KBM-7 (cell line): ENCODE measurements at places on chromosomes 6 and 20.

- no peak for DNase-seq
Measured at GRCh38 chr20:40633123-40633850, 55.7 kb downstream of the MAFB start.

- peak; percentile 47 for DNase-seq
Measured at GRCh38 chr6:149147938-149148718, 169.4 kb upstream of the TAB2 start.

DNA sequence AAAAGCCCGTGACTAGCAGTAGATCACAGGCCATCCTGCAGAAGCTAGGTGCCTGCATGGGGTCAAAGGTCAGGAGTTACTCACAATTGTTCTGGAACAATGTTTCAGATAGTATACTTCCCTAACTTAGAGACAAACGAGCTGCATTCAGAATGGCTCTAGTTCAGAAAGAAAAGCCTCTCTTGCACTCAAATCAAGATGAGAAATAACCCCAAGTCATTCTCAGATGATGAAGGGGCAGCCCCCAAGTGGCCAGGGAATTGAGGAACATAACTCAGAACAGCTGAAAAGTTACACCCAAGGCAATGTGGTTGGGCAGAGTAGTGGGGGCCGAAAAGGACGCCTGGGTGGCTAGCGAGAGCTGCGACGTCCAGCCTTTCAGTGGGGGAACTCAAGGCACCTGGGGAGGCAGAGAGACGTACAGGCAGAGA, 27.8 kb downstream of the FYN start:
- no peak for DNase-seq

DNA sequence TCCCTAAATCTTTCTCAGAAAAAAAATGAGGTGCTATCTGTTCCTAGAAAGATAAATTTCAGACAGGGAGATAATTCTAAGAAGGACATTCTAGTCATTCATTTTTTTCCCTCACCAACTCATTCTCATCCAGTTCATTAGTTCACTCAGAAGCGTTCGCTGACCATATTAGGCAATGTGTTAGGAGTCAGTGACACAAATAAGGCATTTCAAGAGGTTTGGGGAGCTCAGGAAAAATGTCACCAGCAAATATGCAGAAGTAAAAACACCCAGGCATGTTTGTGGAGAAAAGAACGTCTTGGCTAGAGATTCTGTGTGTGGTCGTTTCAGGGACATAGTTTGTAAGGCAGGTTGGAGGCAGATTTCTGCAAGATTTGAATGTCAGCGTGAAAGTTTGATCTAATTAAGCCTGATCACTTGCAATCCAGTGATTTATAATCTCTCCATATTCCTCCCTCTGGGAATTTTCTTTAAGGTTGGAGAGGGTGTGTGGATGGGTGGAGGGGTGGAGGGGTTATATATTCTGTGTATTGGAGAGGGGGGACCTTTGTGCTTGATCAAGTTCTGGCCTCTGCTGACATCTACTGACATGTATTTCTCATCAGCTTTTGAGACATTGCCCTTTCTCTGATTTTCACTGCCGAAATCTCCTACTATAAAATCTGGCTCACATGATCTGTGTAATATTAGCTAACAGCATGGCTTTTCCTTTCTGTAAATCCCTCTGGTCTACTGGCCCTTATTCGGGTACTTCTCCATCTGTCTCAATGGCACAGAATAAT, 3.6 kb downstream of the MYCT1 start:
- DNase-seq, result no peak

GRCh38 chr6:17890309-17890708, 97.1 kb downstream of the KIF13A start:
- DNase-seq, result no peak

DNA sequence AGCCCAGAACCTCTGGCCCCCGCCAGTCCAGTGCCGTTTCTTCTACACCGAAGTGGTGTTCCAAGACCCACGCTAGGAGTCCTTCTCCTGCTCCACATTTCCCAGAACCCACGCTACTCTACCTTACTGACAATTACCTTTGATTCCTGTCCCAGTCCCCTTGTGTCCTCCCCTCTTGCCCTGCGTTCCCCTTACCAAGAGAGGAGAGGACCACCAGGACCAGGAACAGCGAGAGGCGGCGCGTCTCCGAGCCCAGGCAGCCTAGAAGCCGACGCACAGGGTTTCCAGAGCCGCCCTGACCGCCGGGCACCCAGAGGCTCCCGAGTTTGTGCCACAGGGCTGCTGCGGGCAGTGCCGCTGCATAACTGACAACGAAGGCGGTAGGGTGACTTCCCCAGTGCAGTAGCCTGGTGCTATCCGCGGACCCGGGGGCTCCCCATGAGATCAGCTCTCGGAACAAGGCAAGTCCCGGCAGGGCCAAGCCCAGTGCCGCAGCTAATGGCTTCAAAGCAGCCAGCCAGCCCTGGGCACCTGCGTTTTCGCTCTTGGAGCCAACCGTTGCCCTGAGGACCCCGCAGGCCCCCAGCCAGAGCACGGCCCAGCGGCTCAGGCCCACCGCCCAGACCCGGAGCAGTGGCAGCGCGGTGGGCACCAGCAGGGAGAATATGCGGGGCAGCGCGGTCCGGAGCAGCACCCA, 512 bp downstream of the TAP1 start:
- no peak for DNase-seq

GRCh38 chr20:24916412-24916811, 32.7 kb upstream of the CST7 start:
- DNase-seq, result no peak

DNA sequence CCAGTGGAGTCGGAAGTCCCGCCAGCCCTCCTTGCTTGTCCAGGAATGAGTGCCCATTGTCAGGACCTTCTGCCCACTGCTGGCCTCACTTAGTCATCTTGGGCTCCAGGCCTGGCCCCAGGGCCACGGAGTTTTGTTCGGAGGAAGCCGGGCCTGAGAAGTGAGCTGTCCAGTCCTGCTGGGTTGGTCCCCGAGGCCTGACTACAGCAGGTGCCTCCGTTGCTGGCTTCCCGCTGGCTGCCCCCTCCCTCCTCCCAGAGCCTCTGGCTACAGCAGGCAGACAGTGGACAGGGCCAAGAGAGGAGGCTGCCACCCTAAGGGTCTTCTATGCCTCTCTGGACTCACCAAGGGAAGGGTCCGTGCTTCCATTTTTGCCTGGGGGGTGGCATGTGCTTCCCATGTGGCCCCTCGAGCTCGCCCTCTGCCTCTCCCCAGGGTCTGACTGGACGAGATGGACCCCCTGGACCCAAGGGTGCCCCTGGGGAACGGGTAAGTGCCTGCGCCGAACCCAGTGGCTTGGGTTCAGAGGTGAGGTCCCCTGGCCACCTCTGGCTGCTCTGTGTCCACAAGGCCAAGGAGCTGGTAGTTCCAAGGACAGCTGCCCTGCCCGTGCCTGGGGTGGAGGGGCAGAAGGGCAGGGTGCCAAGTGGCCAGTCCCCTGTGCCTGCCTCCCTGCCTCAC, 2.8 kb downstream of the COL9A3 start:
- DNase-seq, result no peak

DNA sequence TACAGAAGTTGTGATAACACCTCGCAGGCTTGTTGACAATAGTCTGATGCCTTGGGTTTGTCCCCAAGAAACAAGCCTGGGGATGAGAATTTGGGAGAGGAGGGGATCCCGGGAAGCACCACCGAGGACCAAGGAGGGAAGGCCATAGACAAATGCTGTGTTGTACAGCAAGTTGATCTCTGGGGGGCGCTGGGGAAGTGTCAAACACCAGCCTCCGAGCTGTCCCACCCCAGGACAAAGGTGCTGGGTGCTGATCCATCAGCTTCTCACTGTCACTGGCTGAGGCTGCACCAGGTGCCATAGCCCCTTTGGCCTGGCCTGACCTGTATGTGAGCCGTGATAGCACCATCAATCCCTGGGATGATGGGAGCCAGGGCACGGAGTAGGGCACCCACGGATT, 64.0 kb downstream of the SYNDIG1 start:
- no peak for DNase-seq

DNA sequence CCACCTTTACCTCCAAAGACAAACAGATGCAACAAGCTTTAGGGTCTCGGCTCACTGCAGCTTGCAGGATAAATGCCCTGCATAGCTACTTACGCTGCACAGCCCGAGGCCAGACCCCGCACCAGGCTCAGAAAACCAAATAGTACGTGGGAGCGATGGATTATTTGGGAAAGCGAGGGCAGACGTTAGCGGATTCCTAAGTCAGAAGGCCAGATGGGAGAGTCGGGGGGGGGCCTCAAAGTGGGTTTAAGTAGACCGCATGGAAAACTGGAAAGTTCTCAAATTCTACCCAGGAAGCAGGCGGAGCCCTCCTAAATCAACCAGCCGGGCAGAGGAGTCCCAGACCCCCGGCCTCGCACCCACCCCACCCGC, 382 bp downstream of the SFT2D1 start:
- DNase-seq, result no peak

- no peak for DNase-seq
Measured at GRCh38 chr20:15320941-15321340, 983.5 kb upstream of the FLRT3 start.

- DNase-seq, result no peak
Measured at GRCh38 chr20:8156235-8157079, 24.4 kb downstream of the PLCB1 start.

DNA sequence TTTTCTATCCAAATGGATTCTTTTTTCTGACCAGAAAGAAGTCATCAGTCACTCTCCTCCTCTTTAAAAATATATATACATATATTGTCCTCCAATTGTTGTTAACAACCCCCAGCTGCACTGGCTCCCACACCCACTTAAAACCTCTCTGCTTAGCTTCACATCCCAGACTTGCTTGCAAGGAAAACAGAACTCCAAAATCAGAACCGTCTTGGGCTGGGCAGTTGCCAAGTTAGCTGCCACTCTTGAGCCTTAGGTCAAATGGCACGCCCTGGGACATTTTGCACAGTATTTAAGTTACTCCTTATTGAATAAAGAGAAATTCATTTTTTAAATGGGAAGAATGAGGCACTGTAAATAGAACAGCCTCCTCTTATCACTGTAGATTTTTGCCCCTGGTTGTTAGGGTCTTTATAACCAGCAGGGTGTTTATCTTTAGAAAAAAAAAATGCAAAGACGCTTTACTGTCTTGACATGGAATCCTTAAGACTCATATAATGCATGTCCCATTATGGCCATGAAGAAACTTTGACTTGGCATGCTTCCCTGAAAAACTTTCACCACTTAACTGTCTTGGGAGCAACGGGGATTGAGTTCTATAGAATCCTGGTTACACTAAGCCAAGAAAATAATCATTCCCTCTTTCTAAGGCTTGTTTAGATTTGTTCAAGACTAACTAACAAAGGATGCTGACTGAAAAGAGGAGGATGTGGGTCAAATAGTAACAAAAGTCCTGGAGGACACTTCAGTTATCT, 204.5 kb downstream of the ISM1 start:
- no peak for DNase-seq

GRCh38 chr20:57570145-57570850, 9.4 kb downstream of the PCK1 start:
- DNase-seq, result no peak

GRCh38 chr6:17159240-17159639, 57.4 kb downstream of the STMND1 start:
- no peak for DNase-seq

- DNase-seq, result peak; percentile 18
Measured at GRCh38 chr6:57224769-57225515, 2.8 kb upstream of the RAB23 start.

DNA sequence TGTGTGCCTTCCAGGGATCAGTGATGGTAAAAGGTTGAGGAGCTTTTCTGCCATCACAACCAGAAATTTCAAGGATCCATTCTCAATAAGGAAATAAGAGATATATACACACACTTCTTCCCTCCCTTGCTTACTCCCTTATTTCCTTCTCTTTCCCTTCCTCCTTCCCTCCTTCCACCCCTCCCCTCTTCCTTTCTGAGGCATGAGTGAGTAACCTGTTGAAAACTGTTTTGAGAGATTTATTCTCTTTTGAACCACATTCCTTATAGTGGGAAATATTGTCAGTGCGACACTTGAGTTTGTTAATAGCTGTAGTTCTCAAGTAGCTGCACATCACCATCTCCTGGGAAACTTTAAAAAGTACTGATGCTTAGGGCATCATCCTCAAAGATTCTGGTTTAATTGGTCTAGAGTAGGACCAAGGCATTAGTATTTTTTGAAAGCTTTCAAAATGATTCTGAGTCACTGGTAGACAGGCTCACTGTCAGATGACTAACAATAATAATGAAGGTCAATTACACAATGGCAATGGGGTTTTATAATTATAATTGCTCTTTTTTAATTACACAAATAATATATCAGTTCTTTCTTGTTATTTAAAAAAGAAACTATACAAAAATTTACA, 109.9 kb downstream of the POPDC3 start:
- no peak for DNase-seq

DNA sequence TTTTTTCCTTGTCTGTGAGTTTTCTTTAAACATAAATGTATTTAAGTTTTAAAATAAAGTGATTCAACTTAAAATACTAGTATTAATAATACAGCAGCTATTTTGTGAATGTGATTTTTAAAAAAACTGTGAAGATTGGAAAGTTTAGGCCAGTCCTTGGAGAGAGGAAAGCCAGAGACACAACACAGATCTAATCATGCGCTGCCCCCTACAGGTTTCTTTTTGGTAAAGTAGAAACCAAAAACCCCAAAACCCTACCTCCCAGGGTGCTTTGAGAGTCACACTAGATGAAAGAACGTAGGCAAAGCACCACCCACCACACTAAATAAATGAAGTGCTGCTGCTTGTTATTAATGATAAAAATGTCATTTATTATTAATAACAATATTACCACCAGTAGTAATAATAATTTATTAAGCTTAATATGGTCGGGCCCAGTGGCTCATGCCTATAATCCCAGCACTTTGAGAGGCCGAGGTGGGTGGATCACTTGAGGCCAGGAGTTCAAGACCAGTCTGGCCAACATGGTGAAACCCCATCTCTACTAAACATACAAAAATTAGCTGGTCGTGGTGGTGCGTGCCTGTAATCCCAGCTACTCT, 33.7 kb downstream of the SLC9A8 start:
- DNase-seq, result peak; percentile 74

DNA sequence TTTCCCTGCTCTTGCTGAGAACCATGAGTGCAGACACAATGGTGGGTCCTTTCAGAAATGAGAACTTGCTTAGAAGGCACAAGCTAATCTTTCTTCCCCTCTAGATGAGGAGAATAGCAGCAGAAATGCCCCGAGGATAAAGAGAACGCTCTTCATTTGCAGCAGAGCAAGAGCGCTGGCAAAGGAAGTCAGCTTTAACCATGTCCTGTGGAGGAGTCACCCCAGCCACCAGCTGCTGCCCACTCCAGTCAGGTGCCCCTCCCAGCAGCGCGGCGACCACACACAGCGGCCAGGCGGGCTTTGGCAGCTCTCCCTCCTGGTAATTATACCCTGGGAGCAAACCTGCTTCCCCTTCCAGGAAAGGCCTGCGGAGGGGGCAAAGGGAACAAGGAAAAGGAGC, 42.4 kb upstream of the EMILIN3 start:
- DNase-seq, result peak; percentile 71

- no peak for DNase-seq
Measured at GRCh38 chr6:130978180-130978579, 84.9 kb downstream of the EPB41L2 start.
